GM12864 (cell line): ENCODE measurements at places on chromosomes 2 and 18.

DNA sequence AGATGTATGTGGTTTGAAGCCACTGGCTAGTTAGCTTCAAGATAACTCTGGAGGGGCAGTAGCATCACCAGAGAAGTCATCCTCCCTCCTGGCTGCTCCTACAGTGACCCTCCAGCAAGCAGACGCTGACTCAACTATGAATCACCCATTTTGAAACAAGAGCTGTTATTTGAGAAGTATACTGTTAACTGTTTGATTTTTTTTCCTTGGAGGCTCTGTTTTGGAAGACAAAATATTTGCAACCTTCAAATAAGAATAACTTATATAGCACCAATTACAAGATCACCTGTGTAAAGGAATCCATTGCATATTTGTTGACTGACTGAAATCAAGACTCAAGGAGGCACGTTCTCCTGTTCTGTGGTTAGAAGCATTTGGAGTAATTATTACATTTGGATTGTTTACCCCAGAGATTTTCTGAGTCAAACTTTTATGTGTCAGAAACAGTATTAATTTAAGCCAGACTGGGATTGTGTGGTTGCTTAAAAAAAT, 313.8 kb downstream of the MTX2 start:
- no peak for DNase-seq

DNA sequence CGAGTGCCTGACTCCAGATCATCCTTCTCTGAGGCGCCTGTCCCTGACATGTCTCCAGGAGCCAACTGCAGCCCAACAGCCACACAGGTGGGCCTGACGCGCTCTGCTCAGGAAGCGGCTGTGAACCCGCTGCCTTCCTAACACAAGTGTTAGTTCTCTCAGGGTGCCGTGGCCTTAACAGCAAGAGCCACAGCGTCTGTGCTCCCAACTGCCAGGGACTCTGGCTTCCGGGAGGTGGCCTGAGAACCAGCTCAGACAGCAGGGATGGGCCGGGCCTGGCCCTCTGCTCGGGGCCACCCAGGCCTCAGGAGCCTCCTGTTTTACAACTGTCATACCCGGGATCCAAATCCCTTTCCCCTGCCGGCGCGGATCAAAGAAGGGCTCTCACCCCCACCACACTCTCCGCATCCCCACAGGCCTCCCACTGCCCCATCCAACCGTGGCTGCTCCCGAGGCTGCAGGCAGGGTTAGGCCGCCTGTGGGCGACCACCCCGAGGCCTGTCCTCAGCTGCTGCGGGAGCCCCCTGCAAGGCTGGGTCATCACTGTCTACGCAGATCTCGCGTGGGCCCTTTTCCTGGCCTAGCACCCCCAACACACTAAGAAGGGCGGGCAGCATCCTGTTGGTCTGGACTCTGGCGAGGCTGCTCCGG, 114.2 kb upstream of the ZNF236 start:
- no peak for DNase-seq

GRCh38 chr18:75775121-75775520, 347.6 kb upstream of the SMIM21 start:
- DNase-seq = no peak

GRCh38 chr2:141601511-141602152, 529.2 kb downstream of the LRP1B start:
- no peak for DNase-seq

DNA sequence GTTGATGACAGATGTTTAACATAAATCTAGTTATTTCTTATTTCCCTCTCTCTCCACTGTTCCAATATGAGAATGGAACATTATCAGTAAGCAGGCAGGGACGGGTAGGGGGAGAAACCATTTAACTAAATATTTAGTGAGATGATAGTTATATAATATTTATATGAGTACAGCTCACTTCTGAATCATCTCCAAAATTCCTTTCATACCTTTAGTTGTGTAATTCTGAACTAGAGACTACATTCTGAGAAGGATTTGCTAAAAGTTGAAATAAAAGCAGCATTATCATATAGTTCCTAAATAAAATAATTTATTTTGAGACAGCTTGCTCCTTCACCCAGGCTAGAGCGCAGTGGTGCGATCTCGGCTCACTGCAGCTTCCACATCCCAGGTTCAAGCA, 41.4 kb downstream of the B4GALT6 start:
- no peak for DNase-seq

DNA sequence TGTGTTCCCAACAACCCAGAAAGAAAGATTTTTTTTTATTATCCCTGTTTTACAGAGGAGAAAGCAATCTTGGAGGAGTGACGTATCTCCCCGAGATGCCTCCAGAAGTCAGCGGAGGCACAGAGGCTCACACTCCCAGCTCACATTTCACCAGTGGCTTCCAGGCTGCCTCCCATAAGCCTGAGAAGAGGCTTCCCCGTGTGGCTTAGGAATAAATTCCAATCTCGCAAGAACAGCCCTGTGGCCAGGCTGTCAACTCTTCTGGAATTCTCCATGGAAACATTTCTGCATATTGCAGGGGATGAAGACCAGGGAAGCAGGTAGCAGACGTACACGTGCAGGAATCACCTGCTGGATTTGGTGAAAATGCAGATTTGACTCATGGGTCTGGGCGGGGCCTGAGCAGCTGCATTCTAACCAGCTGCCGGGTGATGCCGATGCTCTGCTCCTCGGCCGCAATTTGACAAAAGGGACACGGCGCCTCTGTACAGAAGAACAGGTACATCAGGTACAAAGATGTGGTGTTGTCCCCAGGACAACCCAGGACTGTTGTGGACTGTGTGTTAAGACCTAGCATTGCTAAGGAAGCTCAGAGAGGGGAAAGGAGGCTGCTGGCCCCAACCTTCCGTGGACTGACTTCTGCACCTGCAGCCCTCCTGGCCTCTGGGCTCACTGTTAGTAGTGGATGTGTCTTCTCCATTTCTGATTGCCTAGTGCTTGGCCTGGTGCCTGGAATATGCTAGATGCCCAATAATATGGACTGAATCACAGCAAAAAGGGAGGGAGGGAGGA, 114.2 kb upstream of the ID2 start:
- no peak for DNase-seq

GRCh38 chr18:77133835-77134496, 1.4 kb upstream of the MBP start:
- no peak for DNase-seq

DNA sequence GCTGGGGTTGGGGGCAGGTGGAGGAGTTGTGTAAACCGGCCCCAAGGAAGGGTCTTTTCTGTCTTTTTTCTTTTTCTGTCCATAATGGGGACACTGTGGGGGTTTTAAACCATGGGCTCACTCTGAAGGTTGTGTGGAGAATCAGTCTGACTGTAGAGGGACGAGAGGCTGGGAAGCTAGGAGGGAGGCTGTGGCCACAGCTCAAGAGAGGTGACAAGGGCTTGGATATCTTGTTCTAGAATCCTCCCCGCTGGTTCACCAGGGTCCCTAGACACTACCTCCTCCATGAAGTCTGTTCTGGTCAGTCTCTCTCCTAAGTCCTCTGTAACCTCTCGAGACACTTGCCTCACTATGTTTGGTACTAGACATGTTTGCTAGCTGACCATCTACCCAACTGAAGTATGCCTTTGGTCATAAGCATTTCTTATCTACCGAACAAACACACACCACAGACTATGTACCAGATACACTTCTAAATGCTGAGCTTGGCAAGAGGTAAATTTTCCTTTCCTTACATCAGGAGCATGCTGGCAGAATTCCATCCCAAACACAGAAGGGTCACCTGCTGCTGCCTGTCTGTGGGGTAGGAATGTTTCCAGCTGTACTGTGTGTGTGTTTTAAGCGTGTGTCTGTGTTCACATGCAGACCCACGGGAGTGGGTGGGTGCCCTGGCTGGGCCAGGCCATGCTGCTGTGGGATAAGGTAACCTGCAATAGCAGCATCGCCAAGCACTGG, 69.6 kb upstream of the MGAT4A start:
- DNase-seq = no peak

DNA sequence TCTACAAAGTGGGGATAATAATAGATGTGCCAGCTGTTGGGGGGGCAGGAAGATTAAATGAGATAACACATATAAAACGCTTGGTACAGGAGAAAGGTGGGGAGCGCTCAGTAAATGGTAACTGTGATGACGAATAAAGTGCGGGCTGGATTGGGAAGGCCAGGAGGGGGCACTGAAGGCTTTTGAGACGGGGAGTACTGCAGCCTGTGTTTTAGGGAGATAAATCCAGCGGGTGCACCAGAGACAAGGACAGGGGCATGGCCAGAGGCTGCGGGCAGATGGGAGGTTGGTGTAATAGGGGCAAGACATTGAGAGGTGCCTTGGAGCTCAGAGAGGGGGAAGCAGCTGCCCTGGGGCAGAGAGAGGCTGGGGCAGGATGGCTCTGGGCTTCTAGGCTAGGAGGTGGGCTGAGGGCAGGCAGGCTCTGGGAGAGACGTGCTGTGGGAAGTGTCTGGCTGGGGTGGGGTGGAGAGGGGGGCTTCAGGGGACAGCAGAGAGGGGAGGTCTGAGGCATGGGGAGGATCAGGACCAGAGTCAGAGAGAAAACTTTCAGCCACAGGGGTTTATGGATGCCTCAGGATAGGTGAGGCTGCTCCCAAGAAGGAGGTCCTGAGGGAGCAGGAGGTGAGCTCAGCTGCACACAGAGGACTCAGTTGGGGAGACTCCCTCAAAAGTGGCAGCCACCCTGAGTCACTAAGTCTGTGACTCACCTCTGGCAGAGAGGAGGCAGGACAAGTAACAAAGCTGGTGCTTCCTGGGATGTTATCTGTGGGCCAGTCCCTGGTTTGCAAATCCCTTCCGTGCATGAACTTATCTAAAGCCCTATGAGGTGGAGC, 18.8 kb downstream of the TEX44 start:
- no peak for DNase-seq

- DNase-seq = no peak
Observed at GRCh38 chr18:69239849-69240674, 160.6 kb upstream of the DOK6 start.

GRCh38 chr18:5868218-5868854, 27.0 kb downstream of the TMEM200C start:
- peak; percentile 46 for DNase-seq
